Osteocyte (in vitro differentiated cells): ENCODE measurements at places on chromosomes 13 and 19. TPM values are rescaled to one million over a fixed set of nuclear protein-coding genes. Genes with fewer than 3 reads are reported as not detected.

GRCh38 chr13:42524487-42525034 is 49.4 kb upstream of the TNFSF11 start:
- DNase-seq, result no peak

GRCh38 chr19:19562665-19563347 is 24.7 kb downstream of the CILP2 start:
- no peak for DNase-seq

The NCAN gene
- not detected in 2 replicates for total RNA-seq

DNA sequence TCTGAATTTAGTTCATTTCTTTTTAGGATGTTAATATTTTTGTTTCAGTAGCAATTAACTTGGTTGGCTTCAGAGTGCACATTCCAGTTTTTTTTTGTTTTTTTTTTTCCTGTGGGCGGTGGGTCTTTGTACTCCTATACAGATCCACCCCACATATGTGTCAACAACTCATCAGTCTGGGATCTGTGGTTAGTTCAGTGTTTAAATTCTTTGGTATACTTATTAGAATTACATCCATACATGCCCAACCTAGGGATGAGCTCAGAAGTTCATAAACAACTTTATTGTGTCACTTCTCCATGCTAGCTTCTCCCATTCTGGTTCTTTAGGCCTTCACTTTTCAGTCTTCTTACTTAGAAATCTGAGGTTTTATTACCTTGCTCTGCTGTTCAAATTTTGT is 50.9 kb downstream of the PCCA start:
- no peak for DNase-seq

GRCh38 chr13:64817691-64818090 is 2412.4 kb downstream of the PCDH9 start:
- DNase-seq, result no peak

GRCh38 chr19:5891938-5892771 is 11.4 kb downstream of the NDUFA11 start:
- no peak for DNase-seq

The B3GNT3 gene
- not detected in 2 replicates for total RNA-seq

The IZUMO4 gene
- total RNA-seq, result 3.8 and 4.8 TPM in 2 replicates

The ZNF791 gene
- total RNA-seq, result 25.0 and 26.1 TPM in 2 replicates

DNA sequence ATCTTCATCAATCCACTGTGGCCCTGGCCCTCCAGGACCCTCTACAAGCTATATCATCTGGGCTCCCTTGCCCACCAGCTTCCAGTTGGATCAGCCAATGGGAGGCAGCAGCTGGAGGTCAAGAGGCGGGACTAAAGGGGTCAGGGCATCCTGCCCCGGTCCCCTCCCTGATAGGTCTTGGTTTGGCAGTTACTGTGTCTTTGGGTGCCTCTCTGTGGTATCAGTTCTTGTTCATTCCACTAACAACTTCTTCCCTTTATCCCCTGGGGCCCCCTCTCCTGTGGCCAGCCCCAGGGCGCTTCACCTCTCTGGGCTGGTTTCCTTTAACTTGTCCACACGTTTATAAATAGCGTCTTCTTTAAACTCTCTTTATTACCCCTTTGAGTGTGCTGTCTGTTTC is 83.6 kb downstream of the DCT start:
- no peak for DNase-seq
